HepG2 (cell line): ENCODE measurements at places on chromosomes 16 and 17. TPM values are rescaled to one million over a fixed set of nuclear protein-coding genes. Genes with fewer than 3 reads are reported as not detected.

GRCh38 chr17:78883533-78884131 is 19.4 kb downstream of the CEP295NL start:
- H3K36me3 ChIP-seq = no peaks in the 10 kb centered on the region
- H3K27ac ChIP-seq = peak overlapping the region; percentile 66

GRCh38 chr17:54935471-54935870 is 33.0 kb downstream of the COX11 start:
- H3K4me1 ChIP-seq = no peaks in the 10 kb centered on the region
- H3K4me3 ChIP-seq = no peak overlapping the region
- no peak for DNase-seq

DNA sequence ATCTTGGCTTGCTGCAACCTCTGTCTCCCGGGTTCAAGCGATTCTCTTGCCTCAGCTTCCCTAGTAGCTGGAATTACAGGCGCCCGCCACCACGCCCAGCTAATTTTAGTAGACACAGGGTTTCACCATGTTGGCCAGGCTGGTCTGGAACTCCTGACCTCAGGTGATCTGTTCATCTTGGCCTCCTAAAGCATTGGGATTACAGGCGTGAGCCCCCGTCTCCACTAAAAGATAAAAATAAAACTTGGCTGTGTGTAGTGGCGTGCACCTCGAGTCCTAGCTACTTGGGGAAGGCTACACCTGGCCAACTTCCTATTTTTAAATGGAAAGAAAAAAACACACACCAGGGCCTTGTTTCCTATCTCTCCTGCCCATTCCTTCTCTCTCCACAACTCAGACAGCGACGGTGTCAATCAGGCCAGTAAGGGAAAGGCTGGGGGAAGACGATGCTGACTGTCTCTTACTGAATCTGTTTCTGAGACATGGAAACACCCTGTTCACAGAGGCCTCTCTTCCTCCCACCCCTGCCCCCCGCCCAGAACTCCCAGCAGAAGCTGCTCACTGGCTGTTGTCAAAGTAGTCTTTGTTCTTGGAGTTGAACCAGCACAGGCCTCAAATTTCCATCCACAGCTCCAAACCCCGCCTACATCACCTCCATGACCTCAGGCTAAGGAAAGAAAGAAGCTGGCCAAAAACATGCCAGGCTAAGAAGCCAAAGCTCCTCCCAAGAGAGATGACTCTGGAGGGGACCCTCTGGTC is 96.6 kb downstream of the NXN start:
- H3K4me3 ChIP-seq = peak overlapping the region; percentile 53
- DNase-seq = peak; percentile 83
- no peaks in the 10 kb centered on the region for H3K27me3 ChIP-seq
- peaks cover 24% of the 10 kb centered on the region for H3K4me1 ChIP-seq
- peak overlapping the region; percentile 61 for H3K27ac ChIP-seq

DNA sequence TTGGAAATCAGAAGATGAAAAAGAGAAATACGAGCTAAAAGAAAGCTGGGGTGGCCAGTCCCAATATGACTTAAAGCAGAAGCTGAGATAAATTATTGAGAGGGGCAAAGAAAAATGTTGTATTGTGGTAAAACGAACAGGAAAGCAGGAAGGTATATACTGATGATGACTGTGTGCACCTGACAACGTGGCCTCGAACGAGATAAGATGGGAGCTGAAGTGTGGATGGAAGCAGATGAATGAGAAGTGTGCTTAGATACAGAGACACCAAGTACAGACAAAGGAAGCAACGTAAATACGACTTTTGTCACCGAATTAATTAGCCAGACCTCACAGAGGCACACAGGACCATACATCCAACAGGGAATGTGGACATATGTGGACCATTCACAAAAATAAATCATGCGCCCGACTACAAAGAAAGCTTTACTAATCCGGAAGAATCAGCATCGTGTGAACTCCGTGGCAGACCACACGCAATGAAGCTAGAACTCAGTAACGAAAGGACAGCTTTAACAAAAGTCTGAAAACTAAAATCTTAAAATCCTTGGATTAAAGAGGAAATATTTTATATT is 218.7 kb downstream of the RPTOR start:
- H3K27ac ChIP-seq = no peak overlapping the region
- H3K4me1 ChIP-seq = peaks cover 9% of the 10 kb centered on the region
- no peak for DNase-seq
- peaks cover 37% of the 10 kb centered on the region for H3K36me3 ChIP-seq

GRCh38 chr17:38613525-38613980 is 7.8 kb upstream of the SRCIN1 start:
- peak overlapping the region; percentile 95 for H3K27ac ChIP-seq
- no peaks in the 10 kb centered on the region for H3K27me3 ChIP-seq
- H3K4me1 ChIP-seq = peaks cover 100% of the 10 kb centered on the region
- H3K36me3 ChIP-seq = no peaks in the 10 kb centered on the region
- H3K4me3 ChIP-seq = peak overlapping the region; percentile 56; the same call in 1 of the 2 replicates

DNA sequence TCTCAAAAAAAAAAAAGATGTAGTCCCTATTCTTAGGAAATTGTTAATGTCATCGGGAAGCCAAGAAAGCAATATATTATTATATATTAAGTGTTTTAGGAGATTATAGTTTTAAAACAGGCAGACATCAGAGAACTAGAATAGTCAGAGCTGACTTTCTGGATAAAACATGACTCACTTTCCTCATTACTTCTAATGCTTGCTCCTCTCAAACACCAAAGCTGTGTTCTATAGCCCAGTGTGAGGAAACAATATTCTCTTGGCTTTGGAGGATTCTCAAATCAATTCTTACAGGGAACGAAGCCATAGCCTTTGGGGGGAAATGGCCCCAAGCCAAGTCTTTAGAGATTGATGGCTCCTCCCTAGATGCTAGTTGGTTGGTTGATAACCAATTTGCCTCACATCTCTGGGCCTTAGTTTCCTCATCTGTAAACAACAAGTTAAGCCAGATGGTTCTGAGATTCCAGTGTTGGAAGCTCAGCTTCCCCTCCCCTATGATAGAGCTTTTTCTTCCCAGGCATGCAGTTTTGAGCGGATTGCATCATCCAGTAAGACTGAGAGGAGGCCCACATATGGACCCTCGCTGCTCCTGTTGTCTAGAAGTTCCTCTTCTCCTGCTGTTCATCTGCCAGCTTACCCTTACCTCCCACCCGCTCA is 12.4 kb downstream of the NMT1 start:
- no peak overlapping the region for H3K4me3 ChIP-seq
- H3K27ac ChIP-seq = no peak overlapping the region
- DNase-seq = no peak
- peaks cover 8% of the 10 kb centered on the region; the same call in 1 of the 2 replicates for H3K4me1 ChIP-seq
- no peaks in the 10 kb centered on the region for H3K27me3 ChIP-seq
- peaks cover 44% of the 10 kb centered on the region; the same call in 2 of the 3 replicates for H3K36me3 ChIP-seq

DNA sequence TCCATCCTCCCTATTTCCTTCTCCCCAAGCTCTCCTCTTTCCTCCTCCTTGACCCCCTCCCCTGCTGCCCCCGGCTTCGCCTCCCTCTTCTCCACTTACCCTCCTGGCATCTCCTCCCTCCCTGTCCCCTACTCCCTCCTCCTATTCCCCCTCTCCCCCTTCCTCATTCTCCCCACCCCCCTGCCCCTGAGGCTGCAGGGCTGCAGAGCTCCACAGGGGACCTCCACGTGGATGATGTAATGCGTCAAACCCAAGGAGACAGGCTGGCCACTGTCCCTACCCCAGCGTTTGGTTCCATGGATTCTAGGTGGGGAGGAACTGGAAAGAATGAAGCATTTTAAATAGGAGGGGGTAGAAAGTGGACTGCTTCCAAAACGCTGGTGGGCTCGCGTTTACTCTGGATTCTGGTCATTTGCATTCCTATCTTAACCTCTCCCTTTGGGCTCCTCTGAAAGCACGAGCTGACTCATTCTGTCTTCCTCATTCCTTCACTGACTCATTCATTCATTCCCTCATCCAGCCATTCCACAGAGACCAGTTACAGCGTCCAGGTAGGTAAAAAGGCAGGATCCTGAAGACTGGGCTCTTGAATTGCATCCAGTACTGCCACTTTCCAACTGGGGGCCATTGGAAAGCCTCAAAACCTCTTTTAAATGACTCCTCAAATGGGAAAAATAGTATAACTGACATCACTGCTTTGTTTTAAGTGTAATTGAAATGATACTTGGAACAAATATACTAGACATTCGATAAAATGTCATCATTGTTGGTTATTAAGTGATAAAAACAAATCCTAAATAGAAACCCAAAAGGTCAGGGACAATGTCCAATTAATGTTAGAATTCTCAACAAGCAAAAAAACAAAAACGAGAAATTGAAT is 943 bp upstream of the COTL1 start:
- H3K27ac ChIP-seq = no peak overlapping the region
- no peaks in the 10 kb centered on the region for H3K36me3 ChIP-seq
- H3K27me3 ChIP-seq = no peaks in the 10 kb centered on the region
- peaks cover 52% of the 10 kb centered on the region for H3K4me1 ChIP-seq
- no peak overlapping the region; the same call in 1 of the 2 replicates for H3K4me3 ChIP-seq

DNA sequence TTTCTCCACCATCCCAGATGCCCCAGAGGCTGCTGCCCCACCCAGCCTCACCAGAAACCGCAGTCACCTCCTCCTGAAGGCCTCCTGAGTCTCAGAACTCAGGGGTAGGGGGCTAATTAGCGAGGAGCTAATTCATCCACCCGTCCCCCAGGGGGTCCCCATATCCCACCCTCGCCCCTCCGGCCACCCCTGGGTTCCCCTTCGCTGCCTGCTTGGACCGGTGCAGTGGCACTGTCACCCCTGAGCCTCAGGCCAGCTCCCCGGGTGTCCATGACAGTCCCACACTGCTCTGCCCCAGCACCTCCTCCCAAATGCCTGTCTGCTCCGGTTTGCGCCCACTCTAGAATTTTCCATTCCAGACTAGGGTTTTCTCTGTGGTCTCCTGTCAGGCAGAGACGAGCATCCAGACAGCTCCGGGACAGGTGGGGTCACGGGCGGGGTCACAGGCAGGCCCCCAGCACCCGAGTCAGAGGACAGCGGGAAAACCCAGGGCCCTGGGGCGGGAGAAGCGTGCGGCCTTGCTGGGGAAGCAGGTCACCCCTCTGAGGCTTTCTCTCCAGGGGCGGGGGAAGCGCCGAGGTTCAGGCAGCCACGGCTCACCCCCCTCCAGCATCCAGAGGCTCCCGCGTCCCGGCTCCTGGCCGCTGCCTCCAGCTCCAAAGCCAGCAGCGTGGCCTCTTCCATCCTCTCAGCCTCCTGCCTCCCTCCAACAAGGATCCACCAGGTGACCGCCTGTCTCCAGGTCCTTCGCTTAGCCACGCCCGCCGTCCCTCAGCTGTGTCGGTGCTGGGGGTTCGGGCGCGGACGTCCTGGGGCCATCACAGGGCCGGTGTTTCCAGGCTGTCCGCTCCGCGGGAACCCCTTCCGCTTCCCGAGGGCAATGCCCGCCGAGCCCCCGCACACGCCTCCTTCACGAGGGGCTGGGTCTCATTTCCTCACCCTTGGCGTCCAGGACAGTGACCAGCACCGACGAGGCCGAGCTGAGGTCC is 3.1 kb upstream of the PERCC1 start:
- H3K27ac ChIP-seq = no peak overlapping the region
- H3K4me1 ChIP-seq = peaks cover 37% of the 10 kb centered on the region
- H3K36me3 ChIP-seq = no peaks in the 10 kb centered on the region
- H3K27me3 ChIP-seq = peaks cover 10% of the 10 kb centered on the region
- H3K4me3 ChIP-seq = no peak overlapping the region

- H3K27ac ChIP-seq = no peak overlapping the region
- peaks cover 38% of the 10 kb centered on the region for H3K27me3 ChIP-seq
- H3K4me3 ChIP-seq = no peak overlapping the region
Observed at GRCh38 chr16:89155851-89156739, 15.5 kb upstream of the CDH15 start.

GRCh38 chr16:50915120-50915519 is 173.2 kb downstream of the CYLD start:
- H3K27me3 ChIP-seq = peaks cover 29% of the 10 kb centered on the region; the same call in 2 of the 3 replicates
- H3K4me3 ChIP-seq = no peak overlapping the region
- no peaks in the 10 kb centered on the region for H3K36me3 ChIP-seq
- no peak overlapping the region for H3K27ac ChIP-seq

Gene LPO
- total RNA-seq = not detected in 2 replicates

Gene WNK4
- 1.5 and 2.7 TPM in 2 replicates for total RNA-seq

Gene CDH15
- total RNA-seq = 1.4 and 2.2 TPM in 2 replicates

Gene GNGT2
- total RNA-seq = not detected in 2 replicates

Gene ARL5C
- total RNA-seq = not detected in 2 replicates

Gene HSPB9
- total RNA-seq = 0.13 and 0.24 TPM in 2 replicates

Gene CA10
- not detected in 2 replicates for total RNA-seq
